Urothelium cell line (cell line): ENCODE measurements at places on chromosomes 7 and 10.

DNA sequence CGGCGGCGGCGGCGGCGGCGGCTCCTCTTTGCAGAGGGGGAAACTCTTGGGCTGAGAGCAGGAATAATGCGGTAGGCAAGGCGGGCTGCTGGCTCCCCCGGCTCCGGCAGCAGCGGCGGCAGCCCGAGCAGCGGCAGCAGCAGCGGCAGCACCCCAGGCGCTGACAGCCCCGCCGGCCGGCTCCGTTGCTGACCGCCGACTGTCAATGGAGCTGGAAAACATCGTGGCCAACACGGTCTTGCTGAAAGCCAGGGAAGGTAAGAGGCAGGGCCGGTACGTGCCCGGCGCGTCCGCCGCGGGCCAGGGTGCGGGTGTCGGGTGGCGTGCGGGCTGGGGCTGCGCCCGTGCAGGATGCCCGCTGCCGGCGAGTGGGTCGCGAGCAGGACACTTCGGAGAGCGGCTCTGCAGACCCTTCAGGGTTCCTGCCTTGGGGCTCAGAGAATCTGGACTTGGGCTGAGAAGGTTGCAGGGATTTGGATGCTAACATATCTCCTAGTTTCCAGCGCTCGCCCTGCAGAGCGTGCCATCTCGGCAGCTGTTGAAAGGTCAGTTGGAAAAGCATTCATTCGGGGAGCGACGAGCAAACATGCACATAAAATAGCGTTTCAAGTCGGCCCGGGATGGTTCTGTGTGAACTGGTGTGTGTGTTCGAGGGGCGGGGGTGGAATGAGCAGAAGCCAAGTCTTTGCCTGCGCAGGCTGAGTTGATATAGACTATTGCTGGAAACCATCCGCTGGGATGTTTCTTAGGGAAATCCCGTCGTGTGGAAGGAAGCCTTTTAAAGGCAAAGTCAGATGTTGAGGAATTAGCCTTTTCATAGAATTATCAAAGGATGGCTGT is 562 bp downstream of the GRK5 start:
- DNase-seq: no peak

DNA sequence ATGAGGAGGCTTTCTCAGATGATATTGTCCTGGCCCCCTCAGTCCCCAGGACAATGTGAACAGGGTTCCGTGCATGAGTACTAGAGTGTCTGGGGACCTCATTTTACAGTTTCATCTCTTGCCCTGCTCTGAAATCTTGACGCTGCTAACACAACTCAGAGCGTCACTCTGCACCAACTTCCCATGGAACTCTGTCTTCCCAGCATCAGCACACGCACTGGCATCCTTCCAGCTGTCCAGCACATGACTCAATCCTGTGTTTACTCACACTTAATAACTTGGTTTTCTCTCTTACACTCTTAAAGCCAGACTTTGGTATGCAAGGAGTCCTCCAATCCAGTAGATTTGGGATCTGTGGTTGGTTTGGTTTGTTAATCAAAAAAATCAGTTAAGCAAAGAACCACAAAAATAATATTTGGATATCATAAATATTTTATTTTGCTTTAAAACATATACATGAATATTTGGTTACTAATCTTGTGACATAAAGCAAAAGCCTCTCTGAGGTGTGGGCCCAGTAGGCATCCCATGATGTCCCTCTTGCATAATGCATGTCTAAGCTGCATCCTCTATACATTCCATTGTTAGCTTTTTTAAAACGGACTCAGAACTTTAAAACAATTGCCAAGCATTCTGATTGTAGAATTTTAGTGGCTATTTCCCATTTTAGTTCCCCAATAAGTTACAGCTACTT is 131.0 kb downstream of the CXCL12 start:
- peak; percentile 67 for DNase-seq

DNA sequence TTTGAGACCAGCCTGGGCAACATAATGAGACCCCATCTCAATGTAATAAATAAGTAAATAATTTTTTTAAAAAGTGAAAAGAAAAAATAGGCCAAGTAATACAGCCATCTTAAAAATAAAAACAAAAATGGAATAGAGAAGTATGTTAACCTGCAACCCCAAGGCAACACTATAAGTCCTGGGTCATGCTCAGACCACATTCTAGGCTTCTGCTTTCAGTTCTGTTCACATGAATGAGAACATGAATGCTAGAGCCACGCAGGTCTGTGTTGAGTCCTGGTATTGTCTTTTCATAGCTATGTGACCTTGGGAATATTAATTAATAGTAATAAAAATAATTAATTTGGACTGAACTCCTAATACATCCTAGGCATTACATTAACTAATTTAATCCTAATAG is 284.0 kb downstream of the AUTS2 start:
- DNase-seq: no peak

DNA sequence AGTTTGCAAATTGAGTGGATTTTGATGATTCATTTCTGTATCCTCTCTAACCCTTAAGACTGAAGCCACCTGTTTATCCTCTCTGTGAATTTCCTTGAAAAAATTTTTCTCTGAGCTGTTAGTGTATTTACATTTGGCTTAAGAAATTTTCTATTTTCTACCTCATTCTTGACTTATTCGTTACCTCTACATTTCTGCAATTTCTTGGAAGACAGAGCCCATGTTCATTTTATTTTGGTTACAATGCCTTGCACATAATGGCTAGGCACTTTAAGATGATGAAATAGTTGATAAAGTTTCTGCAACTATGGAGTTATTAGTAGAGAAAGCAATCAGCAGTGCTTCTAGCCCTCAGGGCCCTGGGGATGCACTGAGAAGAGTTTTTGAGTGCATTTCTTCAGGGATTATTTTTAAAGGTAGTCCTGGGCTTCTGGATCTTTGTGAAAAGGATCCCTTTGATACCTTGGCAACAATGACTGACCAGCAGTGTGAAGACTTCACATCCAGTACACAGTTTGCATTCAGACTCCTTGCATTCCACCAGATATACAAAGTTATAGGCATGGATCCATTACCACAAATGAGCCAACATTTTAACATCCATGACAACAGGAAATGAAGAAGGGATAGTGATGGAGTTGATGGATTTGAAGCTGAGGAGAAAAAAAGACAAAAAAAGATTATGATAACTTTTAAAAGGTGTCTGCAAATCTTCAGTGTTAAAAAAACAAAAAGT is 68.2 kb downstream of the CH25H start:
- DNase-seq: no peak

GRCh38 chr10:17214971-17215781 is 12.9 kb upstream of the VIM start:
- DNase-seq: peak; percentile 69

GRCh38 chr7:143256932-143257331 is 6.3 kb upstream of the GSTK1 start:
- no peak for DNase-seq

DNA sequence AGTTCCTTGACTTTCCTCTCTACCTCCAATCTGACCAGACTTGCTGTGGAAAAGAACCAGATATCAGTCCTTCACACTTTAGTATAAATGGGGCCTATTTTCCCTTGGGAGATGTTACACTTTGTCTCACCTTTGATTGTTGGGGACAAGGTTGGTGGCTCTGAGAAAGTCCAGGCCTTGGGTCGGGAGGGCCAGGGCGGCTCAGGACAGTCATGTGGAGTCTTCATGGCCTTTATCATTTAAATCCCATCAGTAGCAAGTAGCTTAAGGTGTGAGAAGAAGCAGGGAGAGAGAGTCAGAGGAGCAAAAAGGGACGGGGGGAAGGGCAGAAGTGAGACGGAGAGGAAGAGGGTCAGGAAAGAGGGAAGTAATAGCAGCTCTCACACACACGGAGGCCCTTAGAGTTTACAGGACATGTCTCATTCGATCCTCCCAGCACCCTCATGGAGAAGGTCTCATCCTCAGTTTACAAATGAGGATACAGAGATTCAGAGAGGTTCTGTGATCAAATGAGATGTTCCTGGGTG is 40.5 kb downstream of the TBATA start:
- DNase-seq: no peak

DNA sequence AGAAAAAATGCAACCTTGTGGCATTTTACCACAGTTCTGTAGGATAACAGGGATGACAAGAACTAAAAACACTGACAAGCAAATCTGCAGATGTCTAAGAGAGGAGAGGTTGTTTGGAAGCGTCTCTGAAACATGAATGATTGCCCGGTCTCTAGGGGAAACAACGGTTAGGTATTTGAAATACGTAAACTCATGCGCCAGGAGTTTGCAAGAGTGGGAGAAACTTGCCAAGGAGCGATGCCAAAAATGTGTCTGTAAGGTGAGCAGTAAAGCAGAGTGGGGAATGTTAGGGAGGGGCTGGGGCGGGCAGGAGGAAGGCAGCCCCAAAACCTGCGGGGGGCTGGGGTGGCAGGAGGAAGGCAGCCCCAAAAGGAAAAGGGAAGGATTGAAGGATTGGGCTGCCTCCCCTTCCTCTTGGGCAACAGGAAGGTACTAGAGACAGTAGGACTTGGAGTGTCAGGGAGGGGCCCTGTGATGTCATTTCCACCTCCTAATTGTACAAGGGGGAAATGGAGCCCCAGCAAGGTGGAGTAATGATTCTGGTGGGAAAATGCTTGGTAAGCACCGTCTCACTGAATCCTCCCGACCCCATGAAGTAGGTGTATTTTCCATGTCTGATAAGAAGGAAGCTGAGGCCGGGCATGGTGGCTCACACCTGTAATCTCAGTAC is 33.2 kb upstream of the PLEKHA1 start:
- DNase-seq: no peak

DNA sequence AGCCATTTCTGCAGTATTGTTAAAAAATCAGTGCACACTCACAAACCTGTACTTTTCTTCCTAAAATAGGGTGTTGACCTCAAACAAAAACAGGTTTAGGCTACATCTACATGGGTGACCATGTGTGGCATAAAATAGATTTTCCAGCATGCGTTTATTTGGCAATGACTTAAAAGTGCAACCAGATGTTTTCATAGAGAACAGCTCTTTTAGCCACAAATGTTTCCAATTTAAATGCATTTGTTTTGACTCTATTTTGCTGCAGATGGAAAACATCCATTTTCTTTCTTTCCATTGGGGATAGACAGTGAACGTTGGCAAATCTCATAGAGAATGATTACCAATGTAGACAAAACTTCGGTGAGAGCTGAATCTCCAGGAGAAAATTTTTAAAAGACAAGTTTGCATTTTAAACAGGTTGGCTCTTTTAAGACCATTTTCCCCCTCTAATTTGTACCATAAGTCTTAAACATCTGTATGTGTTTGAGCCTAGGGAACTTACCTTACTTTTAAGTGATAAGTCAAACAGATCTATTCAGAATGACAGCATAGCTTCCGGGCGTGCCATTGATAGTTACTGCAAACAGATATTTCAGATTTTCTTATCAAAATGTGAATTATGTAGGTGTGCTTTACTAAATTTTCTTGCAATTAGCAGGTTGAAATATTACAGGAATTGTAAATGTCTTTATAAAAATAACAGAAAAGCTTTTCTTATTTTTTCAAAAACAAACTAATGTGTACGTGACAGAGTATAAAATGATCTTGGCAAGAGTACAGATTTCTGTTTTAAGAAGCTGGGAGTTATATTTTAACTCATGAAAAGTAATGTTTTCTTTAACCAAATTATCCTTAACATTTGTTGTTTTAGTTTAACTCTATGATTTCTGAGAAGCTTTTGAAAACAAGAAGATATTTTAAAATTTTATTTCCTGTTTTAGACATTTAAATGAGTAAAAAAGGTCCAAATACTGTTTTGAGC is 144.9 kb downstream of the HGF start:
- DNase-seq: no peak

- peak; percentile 62 for DNase-seq
Measured at GRCh38 chr10:17059197-17059688, 70.4 kb downstream of the CUBN start.

- DNase-seq: no peak
Measured at GRCh38 chr7:22039670-22040069, 94.0 kb upstream of the CDCA7L start.

DNA sequence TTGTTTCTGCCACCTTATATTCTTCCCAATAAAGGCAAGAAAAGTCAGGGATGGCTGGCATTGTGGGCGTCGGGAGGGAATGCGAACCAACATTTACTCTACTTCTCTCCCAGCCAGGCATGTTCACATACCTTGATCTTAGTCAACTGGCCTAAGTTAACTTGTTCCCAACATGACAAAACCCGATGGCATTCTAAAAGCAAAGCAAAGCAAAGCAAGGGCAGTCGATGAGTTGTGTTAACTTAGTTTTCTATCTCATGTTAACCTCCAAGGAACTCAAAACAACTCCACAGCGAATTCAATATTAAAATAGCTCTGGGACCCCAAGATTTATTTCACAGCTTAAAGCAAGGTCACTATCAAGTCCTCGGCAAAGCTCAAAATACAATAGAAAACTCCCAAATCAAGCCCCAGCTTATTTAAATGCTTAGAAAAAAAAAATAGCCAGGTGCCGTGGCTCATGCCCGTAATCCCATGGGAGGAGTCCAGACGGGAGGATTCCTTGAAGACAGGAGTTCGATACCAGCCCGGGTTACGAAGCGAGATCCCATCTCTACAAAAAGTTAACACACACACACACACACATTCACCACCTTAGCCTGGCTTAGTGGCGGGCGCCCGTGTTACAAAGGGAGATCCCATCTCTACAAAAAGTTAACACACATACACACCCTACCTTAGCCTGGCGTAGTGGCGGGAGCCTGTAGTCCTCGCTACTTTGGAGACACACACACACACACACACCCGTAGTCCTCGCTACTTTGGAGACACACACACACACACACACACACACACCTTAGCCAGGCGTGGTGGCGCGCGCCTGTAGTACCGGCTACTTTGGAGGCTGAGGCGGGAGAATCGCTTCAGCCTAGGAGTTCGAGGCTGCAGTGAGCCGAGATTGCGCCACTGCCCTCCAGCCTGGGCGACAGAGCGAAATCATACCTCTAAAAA is 901 bp upstream of the CCNY start:
- no peak for DNase-seq

DNA sequence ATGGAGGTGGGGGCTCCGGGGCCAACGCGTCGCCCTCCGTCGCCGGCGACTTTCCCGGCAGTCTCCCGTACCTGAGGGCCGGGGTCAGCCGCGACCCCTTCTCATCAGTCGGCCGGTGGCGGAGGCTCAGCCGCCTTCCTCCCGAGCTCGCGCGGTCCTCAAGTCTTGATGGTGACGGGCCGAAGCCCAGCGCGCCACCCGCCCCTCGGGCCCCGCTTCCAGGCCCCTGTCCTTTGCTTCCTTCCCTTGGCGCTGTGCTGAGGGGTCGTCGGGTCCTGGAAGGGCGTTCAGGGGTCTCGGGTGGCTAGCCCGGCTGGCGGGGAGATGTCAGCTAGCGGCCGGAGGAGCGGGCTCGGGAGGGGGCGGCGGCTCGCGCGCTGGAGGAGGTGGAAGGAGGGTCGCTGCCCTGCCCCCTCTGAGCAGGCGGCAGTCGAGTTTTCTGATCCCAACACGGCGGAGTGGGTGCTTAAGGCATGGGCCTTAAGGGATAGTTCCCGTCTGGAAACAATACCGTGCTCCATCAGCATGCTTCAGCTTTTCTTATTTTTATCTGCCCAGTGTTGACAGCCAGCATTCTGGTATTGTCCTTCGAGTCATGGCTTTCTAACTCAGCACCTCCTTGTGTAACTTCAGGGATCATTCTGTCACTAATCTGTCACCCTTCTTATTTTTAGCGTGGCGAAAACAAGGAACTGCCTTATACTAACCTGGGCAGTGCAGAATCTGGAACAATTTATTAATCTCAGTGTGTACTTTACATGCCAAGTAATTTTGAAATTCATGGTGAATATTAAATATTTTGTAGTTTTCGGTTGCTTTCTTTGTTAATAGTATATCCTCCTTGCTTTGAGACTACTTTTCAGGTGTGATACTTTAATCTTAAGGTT is 748 bp downstream of the PHTF2 start:
- peak; percentile 33 for DNase-seq

GRCh38 chr7:129168231-129169021 is 20.0 kb upstream of the SMO start:
- DNase-seq: no peak
